ENCODE measurements at places on chromosomes 2 and 18.

GRCh38 chr2:223747392-223748042, 89.9 kb downstream of the AP1S3 start:
- no peak for DNase-seq

DNA sequence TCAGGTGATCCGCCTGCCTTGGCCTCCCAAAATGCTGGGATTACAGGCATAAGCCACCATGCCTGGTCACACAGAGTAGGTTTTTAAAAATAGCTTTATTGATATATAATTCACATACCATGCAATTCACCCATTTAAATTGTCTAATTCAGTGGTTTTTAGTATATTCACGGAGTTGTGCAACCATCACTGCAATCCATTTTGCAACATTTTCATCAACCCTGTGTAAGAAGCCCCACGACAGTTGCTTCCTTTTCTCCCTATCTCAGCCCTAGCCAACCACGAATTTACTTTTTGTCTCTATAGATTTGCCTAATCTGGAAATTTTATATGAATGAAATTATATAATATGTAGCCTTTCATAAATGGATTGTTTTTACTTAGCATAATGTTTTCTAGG, 266.4 kb downstream of the NAPG start:
- no peak for DNase-seq

DNA sequence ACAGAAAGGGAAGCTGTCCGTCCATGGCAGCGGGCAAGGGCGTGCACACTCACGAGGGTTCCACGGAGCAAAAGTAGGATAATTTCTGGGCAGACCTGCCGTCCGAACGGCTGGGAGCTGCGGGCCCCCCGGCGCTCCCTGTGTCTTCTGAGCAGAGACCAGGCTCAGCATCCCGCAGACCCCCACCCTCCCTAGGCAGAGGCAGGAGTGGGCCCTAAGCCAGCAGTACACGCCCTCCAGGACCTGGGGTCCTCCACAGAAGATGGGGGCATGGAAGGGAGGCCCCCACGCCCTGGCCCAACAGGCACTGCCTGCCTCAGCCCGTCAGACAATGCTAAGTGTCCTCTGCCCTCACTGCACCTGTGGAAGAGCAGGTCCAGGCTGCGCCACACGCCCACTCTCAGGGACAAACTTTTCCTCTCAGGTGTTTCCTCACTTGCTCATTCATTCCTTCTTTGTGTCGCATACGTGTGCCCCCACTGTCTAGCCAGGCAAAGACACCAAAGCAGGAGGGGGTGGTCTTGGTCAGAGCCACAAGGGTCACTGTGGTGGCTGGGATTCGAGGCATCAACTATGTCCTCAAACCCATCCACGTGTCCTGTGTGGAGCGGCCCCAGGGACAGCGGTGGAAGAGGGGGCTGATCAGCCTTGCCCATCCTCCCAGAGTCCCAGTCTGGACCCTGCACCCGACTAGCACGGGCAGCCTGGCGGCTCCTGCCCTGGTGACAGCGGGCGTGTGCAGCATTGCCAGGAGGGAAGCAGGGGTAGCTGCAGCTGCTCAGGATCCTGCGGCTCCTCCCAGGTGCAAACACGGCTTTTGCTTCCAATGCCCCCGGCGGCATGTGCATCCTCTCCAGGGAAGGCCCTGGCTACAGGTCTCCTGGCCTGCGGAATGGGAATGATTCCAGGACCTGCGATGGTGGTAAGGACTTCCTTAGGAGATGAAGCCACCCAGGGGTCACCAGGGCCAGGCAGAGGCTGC, 2.4 kb upstream of the GPC1 start:
- no peak for DNase-seq

DNA sequence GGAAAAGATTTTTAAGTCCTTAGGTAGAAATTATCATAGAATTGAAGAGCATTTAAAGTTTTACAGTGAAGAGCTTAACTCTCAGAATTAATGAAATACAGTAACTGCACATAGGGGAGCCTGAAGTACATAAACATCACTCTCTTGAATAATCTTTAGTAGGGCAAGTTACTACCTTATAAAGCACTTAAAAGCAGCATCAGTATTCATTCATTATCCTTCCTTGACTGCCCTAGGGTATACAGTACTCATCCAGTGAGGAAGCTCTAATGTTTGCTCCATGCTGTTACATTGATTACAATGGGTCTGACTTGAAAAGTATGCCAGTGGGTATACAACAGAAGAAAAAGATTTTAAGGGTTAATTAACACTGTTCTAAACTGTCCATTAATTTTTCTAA, 66.5 kb downstream of the ATF2 start:
- no peak for DNase-seq

- no peak for DNase-seq
Observed at GRCh38 chr2:873651-874580, 76.7 kb upstream of the SNTG2 start.

DNA sequence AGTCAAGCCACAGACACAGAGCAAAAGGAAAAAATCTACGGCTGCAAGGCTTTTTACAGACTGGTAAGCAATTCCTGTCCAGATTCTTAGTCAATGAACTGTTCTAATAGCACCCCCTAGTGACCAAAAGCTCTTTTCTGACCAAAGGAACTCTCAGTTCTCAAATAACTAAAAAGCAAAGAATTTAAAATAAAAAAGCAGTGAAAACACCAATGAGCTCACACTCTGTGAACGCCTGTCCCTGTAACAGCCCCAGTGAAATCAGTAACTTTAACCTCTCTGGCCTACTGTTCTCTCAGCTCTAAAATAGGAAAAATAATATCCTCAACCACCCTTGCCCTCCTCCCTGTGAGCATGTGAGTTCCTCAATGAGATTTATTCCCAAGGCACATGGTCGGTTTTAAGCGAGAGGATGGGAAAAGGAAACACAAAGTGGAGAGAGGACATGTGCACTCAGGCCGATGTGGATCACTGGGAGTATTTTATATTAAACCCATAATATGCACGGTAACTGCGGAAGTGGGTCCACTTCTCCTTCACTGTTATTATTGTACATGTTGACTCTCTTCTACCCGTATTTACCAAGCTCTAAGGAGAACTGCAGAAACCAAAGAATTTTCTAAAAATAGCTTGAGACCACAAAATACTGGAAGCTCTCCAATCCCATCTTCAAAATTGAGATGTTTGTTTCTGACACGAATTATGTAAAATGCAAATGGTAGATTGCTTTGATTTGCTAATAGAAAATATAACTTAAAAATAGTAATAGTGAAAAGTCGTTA, 128.5 kb downstream of the STK39 start:
- peak; percentile 68 for DNase-seq

- peak; percentile 64 for DNase-seq
Observed at GRCh38 chr2:20097889-20098714, 46.7 kb upstream of the LAPTM4A start.

DNA sequence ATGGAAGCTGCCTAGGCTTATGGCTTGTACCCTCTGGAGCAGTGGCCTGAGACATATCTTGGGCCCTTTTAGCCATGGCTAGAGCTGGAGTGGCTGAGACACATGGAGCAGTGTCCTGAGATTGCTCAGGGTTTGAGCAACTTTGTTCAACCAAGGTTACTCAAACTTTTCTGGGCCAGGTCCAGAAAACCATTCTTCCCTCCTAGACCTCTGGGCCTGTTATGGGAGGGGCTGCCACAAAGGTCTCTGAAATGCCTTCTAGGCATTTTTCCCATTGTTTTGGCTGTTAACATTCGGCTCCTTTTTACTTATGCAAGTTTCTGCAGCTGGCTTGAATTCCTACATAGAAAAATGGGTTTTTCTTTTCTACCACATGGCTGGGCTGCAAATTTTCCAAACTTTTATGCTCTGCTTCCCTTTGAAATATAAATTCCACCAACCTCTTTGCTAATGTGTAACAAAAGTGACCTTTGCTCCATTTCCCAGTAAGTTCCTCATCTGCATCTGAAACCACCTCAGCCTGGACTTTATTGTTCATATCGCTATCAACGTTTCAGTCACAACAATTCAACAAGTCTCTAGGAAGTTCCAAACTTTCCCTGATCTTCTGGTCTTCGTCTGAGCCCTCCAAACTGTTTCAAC, 84.9 kb upstream of the MAP4K3 start:
- no peak for DNase-seq

DNA sequence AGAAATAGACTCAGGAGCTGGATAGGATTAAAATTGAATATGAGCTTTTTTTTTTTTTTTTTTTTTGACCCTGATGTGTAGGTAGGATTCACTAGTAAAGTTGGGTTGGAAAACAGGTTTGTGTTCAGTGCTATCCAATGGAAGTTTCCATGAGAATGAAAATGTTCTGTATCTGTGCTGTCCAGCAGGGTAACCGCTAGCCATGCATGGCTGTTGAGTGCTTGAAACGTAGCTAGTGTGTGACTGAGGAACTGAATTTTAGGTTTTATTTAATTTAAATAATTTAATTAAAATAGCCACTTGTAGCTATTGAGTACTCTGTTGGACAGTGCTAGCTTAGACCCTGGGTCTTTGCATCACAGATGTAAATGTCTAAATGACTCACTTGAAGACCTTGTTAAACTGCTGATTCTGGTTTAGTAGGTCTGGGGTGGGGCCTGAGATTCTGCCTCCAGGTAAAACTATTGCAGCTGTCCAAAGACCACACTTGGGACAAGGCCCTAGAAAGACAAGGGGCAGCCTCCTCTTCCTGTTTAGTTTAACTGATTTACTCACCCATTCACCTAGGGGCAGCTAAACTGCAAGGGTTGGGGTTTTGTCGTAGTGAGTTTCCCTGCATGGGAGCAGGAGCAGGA, 84.7 kb upstream of the STON1 start:
- DNase-seq, result no peak

- DNase-seq, result no peak
Observed at GRCh38 chr2:123303731-123304130, 721.4 kb upstream of the CNTNAP5 start.

DNA sequence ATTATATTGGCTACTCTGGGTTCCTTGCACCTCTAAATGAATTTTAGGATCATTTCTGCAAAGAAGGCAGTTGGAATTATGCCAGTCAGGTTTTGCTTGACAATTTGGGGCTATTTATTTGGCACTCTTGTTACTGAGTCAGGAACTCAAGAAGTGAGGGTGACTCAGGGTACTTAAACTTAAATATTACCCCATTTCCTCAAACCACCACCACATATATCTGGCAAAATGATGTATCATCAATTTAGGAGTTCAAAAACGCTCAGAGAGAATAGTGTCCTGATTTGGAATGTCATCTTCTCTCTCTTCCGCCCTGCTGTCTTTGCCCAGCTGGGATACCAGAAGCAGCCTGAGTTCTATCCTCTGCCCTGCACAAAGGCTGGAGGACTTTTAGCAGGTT, 2.4 kb upstream of the THNSL2 start:
- DNase-seq, result no peak

GRCh38 chr2:234989183-234989701, 37.4 kb downstream of the SH3BP4 start:
- no peak for DNase-seq

DNA sequence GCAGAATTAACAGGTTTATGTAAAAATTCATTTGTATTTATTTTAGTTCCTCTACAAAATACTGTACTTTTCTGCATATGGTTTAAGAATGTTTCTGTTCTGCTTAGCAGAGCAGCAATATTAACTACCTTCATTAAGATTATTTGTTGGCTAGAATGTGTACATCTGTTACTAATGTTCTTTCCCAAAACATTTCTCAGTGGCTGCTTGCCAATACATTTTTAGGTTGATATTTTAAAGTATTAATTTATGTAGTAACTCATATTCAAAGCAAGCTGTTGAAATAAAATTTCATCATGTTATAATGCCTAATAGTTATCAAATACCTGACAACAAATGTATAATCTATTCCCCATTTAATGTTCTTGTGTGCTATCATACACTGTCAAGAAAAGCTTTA, 40.3 kb downstream of the PRKD3 start:
- no peak for DNase-seq

GRCh38 chr2:142944264-142944663, 66.8 kb downstream of the KYNU start:
- no peak for DNase-seq

GRCh38 chr18:11178951-11179549, 29.7 kb upstream of the PIEZO2 start:
- DNase-seq, result no peak

GRCh38 chr18:59464486-59464885, 105.4 kb upstream of the LMAN1 start:
- DNase-seq, result no peak

DNA sequence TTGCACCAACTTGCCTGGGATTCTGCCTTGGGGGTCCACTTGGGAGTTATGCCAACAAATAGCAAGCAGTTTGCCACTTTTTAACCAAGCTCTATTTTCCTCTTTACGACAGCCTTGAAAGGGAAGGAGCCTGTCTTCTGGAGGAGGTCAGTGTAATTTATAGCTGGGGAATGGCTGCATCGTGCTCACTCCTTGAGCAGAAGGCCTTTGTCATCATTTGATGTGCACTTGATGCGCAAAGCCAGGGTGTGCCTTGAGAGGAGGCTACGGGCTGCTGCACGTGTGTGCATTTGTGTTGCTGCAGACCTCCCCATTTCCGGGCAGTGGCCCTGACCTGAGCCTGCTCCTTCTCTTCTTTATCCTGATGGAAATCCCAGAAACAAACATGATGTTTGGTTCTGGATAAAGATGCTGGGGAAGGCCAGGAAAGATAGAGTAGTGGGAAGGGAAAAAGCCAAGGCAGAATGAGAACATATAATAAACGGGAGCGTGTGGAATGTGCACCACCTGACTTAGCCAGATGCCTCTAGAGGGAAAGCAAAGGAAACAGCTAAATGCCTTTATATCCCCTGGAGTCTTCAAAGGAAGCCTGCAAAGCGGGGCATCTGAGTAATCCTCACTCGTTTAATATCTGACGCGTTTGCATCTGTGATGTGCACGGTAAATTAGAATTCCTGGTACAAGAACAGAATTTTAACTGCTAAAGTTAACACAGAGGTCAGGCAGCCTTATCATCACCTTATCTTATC, 68.3 kb upstream of the ZNF521 start:
- peak; percentile 41 for DNase-seq

DNA sequence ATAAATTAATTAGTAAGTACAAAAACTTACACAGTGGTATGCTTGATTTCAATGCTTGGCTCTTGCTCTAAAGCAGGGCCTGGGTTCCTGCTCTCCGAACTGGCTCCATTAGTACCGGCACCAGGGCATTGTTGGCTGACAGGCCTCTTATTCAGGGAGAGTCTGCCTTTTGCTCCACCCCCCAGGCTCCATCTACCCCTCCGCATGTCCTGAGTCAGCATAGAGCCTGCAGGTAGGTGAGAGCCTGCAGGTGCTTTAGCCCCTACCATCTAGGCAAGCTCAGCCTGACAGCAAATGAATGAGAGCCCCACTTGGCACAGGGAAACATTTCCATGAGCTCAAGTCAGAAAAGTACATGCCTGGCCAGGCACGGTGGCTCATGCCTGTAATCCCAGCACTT, 35.1 kb upstream of the EFHD1 start:
- DNase-seq, result no peak

Data from right kidney (tissue), 9 donors.